ENCODE measurements at places on chromosomes 12 and 14.

- no peak for DNase-seq
These were observed 198.6 kb downstream of the BCL11B start for GRCh38 chr14:99073431-99073830.

DNA sequence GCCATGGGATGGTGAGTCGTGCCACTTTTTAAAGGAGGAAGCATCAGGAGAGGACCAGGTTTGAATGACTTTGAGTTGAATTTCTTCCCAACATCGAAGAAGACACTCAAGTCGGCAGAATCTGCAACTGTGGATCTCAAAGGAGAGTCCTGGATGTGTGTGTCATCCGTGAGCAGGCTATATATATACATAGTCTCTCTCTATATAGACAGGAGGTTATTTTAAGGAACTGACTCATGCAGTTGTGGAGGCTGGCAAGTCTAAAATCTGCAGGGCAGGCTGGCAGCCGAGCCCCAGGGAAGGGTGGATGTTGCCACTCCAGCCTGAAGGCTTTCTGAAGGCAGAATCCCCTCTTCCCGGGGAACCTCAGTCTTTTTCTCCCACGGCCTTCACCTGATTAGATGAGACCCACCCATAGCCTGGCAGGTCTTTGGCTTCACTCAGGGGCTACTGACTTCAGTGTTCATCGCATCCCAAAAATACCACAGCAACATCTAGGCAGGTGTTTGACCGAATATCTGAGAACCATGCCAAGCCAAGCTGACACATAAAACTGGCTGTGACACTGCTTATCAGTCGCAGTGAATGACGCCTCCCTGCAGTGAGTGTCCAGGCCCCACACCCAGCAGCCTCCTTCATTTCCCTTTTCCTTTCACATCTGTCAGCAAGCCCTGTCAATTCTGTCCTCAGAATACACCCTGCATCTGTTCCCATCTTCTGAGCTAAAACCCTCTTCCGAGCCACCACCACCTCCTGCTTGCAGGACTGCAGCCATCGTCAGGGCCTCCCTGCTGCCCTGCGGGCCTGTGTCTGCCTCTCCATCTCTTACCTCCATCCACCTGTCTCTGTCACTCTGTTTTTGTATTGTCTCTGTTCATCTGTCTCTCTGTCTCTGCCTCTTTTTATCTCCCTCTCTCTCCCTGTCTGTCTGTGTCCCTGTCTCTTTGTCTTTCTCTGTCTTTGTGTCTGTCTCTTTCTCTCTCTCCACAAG is 54.0 kb downstream of the ZNF664 start:
- DNase-seq, result no peak

- no peak for DNase-seq
These were observed 1.6 kb upstream of the HOXC12 start for GRCh38 chr12:53952871-53953734.

DNA sequence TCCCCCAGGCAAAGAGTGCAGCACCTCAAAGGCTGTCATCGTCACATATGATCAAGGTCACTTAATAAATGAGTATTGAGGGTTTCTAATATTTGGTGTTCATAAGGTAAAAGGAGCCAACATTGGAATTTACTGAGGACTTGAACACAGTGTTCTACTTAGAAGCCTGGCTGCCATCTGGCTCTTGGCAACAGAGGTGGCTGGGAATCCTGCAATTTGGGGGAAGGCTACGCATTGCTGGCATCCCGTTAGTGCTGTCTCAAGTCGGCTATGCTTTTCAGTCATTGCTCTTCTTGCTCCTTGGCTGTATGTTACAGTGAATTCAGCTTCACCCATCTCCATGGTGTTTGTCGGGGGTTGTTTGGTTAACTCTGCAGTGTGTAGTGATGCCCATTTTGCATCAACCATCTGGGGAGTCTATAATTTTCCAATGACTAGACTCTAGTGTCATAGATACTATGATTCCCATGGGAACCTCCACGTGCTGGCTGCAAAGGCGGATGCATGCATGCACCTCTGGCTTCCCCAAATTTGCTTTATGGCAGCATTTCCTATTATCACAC is 12.9 kb upstream of the SLC24A4 start:
- no peak for DNase-seq

- peak; percentile 36 for DNase-seq
These were observed 78.6 kb downstream of the KCNK13 start for GRCh38 chr14:90140298-90140955.

- no peak for DNase-seq
These were observed 73.9 kb downstream of the AKAP6 start for GRCh38 chr14:32403021-32403420.

- no peak for DNase-seq
These were observed 60.8 kb downstream of the PDE6H start for GRCh38 chr12:15033641-15034040.

GRCh38 chr12:124566161-124566996 is 1.0 kb downstream of the NCOR2 start:
- DNase-seq, result peak; percentile 52

DNA sequence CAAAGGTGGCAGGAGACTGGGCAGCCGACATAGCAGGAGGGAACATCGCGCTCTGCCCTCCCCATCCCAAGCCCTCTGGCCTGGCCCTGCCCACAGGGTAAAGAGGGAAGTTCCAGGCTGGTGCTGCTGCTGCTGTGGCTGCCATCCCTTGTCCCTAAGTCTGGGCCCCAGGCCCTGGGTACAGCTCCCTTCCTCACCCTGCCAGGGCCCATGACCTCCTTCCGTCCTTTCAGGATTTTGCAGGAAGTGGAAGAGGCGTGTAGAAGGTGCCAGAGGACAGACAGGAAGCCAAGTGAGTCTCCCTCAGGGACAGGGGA is 14.7 kb upstream of the NCOR2 start:
- DNase-seq, result no peak

- no peak for DNase-seq
These were observed 28.4 kb upstream of the NEDD1 start for GRCh38 chr12:96878704-96879103.

GRCh38 chr12:121723200-121723599 is 10.6 kb downstream of the TMEM120B start:
- DNase-seq, result no peak

DNA sequence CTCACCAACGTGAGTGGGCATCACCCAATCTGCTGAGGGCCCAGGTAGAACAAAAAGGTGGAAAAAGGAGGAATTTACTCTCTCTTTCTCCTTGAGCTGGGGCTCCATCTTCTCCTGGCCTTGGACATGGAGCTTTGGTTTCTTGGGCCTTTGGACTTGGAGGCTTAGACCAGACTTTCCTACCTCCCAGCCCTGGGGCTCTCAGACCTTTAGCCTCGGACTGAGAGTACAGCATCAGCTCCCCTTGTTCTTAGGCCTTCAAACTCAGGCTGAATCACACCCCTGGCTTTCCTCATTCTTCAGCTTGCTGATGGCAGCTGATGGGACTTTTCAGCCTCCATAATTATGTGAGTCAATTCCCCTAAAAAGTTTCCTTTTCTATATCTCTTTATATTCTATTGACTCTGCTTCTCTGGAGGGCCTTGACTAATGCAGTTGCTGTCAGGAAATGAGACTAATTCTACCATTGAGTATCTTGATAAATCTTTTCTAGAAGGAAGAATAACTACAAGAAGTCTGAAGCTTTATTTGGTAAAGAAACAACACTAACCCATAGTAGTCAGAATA is 15.9 kb upstream of the CLEC4E start:
- no peak for DNase-seq

GRCh38 chr12:58086006-58086405 is 144.6 kb downstream of the ATP23 start:
- no peak for DNase-seq

DNA sequence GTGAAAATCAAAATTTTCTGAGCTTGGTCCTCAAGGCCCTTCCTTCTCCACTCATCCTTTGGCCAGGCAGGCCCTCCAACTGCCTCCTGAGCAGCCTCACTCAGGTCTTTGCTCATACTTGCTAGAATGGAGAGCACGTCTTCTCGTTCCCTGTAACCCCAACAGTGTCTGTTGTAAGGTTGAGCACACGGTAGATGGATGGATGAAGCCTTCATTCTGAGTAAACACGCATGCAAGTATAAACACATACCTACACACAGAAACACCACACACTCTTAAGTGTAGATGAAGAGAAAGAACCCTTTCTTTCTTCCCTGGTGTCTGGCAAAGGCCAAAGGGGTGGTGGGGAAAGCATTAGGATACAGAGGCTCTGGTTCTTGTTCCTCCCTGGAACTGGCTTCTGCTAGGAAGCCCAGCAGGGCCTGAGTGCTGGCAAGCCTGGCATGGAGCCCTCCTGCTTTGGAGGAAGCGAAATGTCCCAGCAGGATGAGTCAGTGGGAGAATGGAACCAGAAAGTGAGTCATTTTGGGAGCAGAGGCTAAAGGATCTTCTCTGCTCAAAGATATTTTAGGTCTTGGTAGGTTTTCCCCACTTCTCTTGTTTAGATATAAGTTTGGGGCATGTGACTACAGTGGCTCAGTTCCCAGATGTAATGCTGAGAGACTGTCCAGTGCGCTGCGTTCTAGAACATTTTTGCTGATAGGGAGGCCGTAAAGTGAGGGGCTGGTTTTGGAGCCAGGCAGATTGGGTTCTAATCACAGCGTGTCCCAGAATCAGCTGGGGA is 127.4 kb downstream of the CACNA1C start:
- no peak for DNase-seq

- no peak for DNase-seq
These were observed 126.1 kb upstream of the PRMT8 start for GRCh38 chr12:3364661-3365462.

DNA sequence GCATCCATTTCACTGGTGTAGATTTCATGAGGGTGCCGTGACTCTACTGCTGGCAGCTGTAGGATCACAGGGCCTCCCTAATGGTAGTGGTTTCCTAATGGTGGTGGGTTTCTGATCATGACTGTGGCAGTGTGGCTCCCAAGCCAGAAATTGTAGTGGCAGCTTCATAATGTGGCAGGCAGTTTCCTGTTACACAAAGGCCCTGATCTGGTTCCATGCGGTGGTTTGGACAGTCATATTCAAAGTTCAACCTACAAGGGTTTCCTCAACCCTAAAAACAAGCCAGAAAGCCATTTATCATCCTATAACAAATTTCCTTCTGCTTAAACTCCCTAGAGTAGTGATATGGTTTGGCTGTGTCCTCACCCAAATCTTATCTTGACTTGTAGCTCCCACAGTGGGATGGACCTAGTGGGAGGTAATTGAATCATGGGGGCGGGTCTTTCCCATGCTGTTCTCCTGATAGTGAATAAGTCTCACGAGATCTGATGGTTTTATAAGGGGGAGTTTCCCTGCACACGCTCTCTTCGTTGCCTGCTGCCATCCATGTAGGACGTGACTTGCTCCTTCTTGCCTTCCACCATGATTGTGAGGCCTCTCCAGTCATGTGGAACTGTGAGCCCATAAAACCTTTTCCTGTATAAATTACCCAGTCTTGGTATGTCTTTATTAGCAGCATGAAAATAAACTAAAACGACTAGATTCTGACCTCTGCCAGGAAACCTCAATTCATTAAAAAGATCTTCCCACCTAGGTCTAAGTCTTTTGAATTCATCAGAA is 257.1 kb downstream of the EFCAB11 start:
- DNase-seq, result no peak

DNA sequence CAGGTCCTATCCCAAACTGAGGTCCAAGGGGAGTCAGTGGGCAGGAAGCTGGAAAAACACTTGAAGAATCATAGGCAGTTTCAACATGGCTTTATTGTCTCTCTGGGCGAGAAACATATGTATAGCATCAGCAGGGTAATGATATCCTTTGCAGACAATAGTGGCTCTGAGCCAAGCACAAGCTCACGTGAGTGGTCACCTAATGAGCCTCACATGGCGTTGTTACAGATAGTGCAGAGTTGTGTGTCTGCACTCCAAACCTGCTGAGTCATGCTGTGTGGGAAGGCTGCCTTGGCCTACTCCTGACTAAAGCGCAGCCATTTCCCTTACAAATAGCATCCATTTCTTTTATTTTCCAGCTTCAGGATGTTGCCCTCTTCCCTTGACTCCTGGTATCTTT is 105.2 kb upstream of the SYT1 start:
- DNase-seq, result no peak

- no peak for DNase-seq
These were observed 84.0 kb upstream of the PTPRB start for GRCh38 chr12:70721216-70721615.

Data from NCI-H1436 (cell line).